Ascending aorta (tissue), 2 donors: ENCODE measurements at places on chromosomes 7 and 10.

- no peak for DNase-seq
These were observed 18.3 kb downstream of the CYP26A1 start for GRCh38 chr10:93091960-93092359.

DNA sequence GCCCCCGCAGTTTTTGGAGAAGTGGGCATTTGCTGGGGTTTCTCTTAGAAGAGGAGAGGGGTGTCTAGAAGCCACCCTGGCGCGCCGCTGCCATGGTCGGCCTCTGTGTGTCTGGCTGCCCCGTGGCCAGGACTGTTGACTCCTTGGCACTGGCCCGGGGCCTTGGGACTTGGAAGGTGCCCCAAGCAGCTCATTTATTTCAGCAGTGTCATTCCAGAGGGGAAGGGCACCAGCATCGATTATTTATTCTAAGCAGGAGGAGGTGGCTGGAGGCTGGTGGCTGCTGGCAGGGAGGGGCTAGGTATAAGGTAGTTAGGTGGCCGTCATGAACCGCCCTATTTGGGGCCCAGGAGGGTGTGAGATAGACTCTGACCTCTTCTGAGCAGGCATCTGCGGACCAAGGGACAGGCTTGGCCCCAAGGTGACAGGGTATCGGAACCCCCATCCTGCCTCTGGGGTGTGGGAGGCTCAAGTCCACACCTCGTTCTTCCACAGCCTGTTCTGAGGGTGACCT lies 1.6 kb downstream of the GTF2IRD1 start:
- DNase-seq: no peak

GRCh38 chr10:62788861-62789467 lies 15.6 kb upstream of the ADO start:
- no peak for DNase-seq

DNA sequence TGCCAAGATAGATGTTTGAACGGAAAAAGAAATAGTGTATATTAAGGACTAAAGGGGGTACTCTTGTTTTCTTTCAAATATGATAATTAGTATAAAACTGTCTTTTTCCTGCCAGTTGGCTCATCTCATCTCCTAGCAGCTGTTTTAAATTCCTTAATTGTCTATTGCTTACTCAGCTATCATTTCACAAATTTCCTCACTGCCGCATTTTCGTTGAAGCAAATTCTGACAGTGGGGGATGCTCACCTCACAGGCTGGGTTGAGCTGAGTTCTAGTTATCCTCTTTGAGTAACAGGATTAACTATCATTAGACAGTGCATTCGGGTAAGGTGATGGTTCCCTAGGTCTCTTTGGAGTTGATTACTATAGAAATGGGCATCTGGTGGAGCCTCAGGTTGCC lies 592.0 kb downstream of the AUTS2 start:
- no peak for DNase-seq

- DNase-seq: no peak
These were observed 47.8 kb downstream of the SHH start for GRCh38 chr7:155764438-155764793.

- DNase-seq: no peak
These were observed 601.1 kb upstream of the FOXK1 start for GRCh38 chr7:4080954-4081353.

DNA sequence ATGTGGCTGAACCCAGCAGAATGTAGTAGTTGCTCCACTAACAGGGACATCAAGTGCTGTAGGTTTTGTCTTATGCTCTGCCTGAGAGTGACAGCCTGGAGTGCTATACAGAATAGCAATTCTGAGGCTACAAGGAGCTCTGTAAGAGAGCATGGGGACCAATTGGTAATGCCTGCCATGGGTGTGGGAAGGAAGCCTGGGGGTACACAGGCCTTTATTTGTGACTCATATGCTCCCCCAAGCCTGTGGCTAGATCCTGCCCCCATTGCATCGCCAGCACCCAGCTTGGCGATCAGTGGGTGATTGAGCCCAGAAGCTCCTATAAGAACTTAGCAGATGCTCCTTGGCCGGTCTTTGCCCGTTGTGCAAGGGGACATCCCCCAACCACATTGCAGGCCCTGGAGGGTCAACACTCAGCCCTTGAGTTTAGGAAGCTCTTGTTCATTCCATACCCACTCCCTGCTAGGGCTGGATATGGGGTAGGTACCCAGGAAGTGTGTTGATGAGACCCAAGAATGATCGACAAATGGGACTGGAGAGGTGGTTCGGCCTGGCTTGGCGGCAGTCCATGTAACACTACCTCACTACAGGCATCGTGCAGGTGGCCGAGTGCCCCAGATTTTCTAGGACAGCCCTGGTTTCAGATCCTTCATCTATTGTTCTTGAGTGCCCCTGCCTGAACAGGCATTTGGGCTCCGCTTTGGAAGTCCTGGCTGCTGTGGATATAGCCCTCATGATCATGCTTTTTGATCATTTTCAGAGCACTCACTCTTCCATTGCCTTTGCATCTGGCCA lies 37.7 kb downstream of the ZMIZ1 start:
- no peak for DNase-seq

- DNase-seq: no peak
These were observed 314.2 kb downstream of the ADRA2A start for GRCh38 chr10:111390813-111391563.

DNA sequence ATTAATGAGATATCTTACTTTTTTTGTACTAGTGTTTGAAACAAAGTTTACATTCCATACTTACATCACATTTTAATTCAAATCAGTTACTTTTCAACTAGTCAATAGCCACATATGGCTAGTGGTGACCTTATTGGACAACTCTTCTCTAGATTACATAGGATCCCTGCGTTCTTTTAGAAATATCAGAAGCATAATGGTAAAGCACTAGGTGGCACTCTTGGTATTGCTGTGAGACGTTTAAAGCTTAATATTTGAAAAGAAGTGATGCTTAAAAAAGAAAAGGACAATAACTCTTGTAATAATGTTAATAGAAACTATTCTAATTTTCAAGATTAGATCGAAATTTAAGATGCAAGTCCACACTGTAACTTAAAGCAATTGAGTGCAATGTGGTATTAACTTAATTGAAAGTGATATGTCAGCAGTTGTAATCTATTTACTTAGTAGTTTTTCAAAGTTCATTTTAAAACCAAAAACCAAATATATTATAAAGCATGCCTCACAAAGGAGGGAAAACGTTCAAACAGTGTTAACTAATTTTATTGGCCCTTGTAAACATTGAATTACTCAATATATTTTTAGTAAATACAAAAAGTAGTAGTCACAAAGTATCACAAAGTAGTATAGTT lies 339.1 kb downstream of the ATRNL1 start:
- DNase-seq: no peak

- no peak for DNase-seq
These were observed 20.7 kb downstream of the COX15 start for GRCh38 chr10:99711129-99711719.

DNA sequence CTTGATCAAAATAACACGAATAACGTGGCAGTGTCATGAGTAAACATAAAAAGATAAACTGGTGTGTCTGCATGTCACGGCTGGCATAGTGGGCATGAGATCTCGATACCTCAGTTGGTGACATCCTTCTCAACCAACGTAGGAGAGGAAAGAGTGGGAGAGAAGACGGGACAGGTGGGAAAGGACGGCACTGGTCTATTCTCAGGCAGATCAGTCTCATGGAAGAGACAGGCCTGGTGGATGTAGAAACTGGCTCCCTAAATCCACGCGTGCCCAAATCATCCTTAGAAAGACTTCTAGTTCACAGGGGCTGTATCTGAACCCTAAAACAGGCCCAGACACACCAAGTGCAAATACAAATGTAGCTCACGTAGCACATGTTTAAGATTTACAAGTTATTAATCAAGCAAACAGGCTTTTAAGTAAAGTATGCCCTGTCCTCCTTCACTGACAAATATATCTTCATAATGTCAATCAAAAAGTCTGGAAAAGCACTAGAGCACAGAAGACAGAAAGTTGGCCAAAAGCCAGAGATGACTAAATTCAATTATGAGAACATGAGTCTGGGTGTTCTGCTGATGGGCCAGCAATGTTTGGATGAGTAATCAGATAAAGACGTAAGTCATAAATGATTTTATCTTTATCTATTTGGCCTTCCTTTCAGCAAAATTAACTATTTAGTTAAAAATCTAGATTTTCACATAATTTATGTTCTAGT lies 56.3 kb downstream of the SFMBT2 start:
- no peak for DNase-seq

DNA sequence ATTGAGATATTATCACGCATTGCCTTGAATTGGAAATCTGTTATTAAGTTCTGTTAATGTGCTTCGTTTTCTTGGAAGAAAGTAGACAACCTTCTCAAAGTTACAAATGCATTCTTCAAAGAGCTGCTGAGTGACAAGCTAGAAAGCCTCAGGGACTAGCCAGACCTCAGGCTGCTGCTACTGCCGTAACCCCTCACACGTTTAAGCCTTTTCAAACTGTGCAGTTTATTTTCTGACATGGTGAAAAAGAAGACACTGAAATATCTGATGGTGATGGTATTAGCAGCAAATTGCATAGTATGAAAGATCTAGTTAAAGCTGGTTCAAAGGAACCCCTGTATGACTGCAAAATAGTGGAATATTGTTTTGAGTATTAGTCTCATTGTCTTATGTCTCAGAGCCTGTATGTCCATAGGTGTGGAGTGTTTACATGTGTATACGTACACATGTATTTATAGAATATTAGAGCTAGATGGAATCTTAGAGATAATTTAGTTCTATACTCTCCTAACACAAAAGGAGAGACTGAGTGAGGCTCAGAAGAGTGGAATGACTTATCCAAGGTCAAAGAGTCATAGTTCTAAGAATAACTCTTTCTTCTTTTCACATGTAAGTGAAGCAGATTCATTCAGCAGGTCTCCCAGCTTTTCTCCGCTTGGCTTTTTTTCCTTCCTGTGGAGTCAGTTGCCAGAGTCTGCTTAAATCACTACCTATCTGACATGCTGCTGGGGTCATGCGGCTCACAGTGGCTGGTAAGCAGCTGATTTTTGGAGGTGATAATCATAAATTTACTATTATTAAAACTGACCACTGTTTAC lies 431.9 kb downstream of the PLXDC2 start:
- no peak for DNase-seq

GRCh38 chr7:129169686-129170440 lies 18.6 kb upstream of the SMO start:
- no peak for DNase-seq

DNA sequence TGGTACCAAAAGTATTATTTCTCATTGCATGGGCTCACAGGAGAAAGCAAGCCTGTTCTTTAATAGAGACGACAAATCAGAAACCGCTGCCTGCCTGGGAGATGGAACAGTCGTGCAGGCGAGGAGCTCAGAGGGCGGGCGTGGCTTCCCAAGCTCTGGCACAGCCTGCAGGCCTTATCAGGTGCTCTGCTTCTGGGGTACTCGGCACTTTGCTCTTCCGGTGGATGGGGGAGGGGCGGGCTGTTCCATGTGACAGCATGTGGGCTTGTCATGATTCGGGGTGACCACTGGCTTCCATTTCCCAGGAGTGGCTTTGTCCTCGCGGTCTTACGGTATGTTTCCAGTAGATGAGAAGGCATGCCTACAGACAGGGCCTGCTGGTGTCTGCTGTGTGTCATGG lies 228.6 kb downstream of the MGMT start:
- no peak for DNase-seq

- no peak for DNase-seq
These were observed 102.8 kb downstream of the COL13A1 start for GRCh38 chr10:69904533-69904932.

DNA sequence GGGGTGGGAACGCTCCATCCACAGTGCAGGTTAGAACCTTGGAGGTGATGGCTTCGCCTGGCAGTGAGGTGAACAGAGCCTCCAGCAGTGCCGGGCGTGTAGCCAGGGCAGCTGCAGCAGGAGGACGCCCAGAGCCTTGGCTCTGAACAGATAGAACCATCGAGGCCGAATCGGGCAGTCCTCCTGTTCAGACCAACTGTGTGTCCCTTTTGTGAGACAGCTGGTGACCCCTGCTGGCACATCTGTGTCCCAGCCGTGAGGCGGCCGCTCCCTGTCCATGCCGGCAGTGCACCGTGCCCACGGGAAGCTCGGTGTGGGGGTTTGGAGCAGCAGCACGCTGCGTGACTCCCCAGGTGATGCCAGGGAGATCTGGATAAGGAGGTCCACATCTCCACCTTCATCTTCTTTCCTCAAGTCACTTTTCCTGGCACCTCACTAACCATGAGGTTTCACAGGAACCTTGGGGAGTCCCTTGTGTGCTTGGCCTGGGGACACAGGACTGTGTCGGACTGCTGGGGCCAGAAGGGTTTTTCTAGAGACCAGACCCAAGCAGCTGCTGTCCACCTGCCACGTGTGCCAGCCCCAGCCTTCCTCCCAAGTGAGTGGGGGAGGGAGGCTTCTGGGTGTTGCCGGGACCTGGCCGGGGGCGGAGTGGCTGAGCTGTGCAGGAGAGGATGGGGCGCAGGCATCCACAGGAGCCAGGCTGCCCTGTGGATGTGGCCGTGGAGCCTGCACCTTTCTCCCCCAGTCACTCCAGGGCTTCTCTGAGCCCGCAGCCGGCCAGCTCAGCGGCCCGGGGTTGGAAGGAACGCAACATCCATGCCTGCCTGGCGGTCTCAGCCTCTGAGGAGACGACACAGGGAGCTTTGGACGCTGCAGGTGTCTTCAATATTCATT lies 69.4 kb downstream of the DNAJB6 start:
- DNase-seq: no peak

- no peak for DNase-seq
These were observed 1.1 kb downstream of the EFCAB10 start for GRCh38 chr7:105580022-105580740.
